Stimulated activated CD8-positive, alpha-beta memory T cell treated with anti-CD3 and anti-CD28 coated beads, Interleukin-4, amount 100 ng/mL, for 1 hour (primary cell): ENCODE measurements at places on chromosomes 16 and 17.

GRCh38 chr17:30421592-30421991 lies 42.9 kb downstream of the CPD start:
- DNase-seq = no peak

- DNase-seq = no peak
Observed at GRCh38 chr17:57994436-57994835, 6.4 kb upstream of the VEZF1 start.

GRCh38 chr17:45238155-45238774 lies 16.6 kb downstream of the FMNL1 start:
- DNase-seq = no peak

DNA sequence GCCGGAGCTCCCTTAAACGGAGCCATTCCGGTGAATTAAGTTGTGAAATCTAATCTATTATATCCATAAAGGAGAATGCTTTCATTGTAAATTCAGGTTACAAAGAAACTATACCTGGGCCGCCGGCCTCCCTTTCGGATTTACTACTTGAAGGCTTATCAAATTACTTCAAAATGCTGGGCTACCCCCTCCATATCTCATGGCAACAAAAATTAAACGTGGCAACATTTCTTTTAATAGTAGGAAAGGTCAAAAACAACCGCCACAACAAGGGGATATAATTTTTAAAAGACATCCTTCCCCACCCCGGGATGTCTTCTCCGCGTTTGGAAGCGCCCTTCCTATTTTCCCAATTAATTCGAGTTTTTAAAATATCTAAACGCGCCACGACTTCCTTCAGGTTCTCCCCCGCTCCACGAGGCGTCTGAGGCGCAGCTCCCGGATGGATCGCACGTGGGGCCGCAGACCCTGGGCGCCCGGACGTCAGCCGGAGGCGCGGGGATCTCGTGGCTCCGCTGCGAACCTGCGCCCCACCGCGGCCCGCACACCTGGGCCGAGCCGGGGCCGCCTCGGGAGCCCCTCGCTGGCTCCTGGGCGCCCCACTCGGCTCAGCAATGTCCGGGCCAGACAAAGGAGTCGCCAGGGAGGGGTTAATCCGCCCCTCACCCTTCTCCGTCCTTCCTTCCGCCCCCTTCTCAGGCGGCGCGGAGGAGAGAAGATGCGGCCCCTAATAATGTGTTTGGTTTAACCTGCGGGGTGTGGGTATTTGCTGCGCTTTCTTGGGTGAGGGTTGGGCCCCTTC lies 47.4 kb upstream of the SLC38A10 start:
- no peak for DNase-seq

DNA sequence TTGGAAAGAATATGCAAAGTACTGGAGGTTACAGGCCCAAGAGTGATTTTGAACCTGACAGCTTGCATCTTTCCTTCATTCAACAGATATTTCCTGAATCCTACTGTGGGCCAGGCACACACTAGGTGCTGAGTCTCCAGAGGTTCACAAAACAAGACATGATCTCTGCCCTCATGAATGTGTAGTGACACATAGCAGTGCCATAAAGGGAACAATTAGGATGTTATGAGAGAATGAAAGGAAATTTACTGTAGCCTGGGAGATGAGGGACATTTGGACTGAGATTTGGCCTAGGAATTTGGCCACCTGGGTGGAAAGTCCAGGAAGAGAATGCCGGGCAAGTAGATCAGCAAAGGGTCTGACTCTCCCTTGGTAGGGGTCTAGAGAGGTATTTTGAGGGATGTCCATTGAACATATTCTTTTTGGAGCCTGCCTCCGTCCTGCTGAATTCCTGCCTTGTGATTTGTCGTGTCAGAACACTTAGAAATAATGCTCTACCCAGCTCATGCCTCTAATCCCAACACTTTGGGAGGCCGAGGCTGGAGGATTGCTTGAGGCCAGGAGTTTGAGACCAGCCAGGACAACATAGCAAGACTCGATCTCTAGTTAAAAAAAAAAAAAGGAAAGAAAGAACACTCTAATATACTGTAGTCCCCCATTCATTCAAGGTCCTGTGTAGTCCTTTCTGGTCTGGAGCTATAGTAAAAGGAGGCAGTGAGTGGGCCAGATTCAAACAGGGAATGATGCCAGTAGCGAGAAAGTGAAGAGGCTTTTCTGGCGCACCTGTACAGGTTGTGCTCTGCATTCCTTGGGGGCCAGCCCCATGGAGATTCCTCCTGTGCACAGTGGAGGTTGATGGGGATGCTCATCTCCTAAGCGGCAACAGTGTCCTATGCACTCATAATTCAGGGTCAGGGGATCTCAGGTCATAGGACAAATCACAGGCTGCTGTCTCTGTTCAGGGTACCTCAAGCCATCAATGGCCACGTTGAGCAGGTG lies 90.6 kb upstream of the CLEC18A start:
- no peak for DNase-seq

DNA sequence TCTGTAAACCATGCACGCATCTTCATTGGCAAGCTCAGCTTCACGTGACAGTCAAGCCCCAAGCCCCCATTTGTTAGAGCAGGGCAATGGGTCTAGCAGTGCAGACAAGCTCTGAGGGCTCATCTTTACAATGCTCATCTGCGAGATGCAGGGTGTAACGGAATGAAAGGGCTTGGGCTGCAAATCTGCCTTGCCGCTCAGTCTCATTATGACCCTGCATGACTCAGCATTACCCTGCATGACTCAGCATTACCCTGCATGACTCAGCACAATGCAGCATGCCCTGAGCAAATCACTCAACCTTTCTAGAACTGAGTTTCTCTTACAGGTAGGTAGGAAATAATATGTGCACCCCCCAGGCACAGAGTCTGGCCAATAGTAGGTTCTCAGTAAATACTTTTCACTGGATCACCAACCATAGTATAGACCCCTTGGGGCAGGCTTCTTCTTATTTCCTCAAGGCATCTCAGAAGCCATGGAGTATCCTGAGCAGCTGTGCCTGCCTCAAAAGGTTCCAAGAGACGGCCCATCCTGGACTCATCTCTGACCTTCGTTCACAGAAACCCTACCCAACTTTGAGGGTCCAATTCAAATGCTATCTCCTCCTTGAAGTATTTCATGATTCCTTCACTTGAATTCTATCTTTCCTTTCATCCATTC lies 391.3 kb upstream of the CDH5 start:
- DNase-seq = no peak

DNA sequence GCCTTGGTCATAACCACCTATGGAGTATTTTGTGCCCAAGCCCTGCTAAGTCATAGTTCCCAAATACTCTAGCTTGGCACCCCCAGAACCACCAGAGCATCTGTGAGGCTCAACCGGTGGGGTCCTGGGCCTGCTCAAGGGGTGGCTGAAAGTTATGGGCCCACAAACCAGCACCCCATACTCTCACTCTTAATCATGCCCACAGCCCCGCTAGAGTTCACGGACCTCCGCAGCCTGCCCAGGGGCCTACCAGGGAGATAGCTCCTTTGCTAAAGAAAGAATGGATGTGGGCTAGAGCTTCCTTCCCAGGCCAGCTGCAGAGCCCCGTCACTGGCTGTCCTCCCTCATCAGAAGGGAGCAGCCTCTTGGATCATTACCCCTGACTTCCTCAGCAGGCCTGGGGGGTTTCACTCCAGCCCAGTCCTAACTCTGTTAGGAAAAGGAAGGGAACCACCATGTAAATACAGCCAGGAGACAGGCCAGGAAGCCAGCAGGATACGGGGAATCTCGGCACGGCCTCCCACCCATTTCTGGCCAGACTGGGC lies 1.4 kb downstream of the GIT1 start:
- no peak for DNase-seq

DNA sequence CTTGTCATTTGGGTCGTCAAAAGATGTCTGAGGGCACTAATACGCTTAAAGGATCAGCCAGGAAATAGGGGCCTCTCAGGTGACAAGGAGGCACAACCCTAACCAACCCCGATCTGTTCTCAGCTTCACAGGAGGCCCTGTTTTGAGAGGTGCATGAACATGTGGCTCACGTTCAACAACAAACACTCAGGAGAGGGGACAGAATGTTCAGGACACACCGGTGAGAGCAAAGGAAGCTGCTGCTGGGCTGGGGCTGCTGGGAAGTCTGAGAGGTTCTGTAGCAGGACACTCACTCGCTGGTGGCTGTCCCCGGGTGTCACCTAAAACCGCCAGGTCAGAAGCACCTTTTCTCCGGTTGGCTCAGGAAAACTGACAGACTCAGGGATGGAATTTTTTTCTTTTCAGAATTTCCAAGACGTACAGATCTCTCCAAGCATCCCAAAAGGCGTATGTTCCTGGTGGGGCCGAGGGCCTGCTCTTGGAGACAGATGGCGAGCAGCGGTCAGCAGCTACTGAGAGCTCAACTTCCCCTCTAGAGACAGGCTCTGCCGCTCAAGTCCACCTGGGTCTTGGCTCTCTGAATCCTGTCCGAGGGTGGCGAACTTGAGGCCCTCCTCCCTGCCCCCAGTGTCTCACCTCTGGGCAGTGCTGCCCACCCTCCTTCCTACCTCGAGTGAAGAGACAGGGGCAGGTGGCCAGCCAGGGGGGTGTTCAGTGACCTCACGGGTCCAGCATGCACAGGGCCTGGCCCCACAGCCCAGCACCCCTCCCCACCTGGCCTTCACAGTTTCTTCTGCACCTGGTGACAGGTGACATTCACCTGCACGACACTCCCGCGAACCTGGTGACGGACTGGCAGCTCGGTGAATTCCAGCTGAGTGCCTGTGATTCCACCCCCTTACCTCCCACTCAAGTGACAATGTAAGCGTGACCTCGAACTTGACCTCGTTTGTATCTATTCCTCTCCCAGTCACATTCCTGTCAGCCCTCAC lies 22.9 kb downstream of the CLUH start:
- no peak for DNase-seq

- DNase-seq = no peak
Observed at GRCh38 chr17:56629531-56630075, 36.1 kb downstream of the NOG start.

- DNase-seq = no peak
Observed at GRCh38 chr16:4313563-4314531, 2.0 kb upstream of the GLIS2 start.

DNA sequence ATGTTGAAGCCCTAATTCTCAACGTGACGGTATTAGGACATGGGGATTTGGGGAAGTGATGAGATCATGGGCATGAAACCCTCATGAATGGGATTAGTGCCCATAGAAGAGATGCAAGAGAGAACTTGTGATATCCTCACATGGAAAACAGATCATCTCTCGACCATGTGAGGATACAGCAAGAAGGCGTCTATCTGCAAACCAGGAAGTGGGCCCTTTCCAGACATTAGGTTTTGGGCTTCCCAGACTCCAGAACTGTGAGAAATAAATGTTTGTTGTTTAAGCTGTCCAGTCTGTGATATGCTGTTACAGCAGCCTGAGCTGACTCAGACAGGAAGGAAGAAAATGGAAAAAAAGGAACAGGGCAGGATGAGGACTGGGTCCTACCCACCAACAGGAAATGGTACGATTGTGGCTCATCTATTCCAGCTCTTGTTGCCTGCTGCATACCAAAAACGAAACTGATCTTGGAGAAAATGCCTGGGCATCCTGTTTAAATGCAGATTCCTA lies 21.9 kb upstream of the SSTR2 start:
- no peak for DNase-seq

- DNase-seq = no peak
Observed at GRCh38 chr17:50432125-50432762, 6.2 kb downstream of the ACSF2 start.

- DNase-seq = no peak
Observed at GRCh38 chr17:73317513-73318426, 6.0 kb upstream of the CDC42EP4 start.

DNA sequence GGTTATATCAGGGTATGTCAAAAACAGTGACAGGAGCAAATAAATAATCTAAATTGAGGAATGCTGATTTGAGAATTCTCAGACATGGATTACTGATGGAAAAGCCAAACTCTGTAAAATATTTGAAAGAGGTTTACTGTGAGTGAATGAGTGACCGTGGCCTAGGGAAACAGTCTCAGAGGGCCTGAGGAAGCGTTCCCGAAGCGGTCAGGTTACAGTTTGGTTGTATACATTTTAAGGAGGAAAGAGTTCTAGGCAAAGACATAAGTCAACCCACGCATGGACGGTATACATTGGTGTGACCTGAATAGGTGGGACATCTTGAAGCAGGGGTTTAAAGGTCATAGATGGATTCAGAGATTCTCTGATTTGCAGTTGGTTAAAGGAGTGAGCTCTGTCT lies 771.7 kb downstream of the KCNJ18 start:
- no peak for DNase-seq

GRCh38 chr17:42403150-42403549 lies 14.9 kb upstream of the STAT3 start:
- no peak for DNase-seq

DNA sequence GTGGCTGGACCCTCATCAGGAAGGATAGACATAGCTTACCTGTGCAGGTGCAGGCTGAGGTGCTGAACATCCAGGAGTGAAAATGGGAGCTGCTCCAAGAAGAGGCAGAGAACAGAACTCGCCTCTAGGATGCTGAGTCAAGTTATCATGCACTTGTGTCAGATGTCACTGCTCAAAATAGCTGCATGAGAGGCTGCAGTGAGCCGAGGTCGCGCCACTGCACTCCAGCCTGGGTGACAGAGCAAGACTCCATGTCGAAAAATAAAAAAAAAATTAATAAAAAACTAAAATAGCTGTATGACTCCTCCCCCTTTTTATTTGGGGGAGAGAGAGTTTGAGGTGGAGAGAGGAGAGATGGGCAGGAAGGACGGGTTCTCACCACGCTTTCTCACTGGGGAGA lies 148.8 kb downstream of the FOXL1 start:
- DNase-seq = no peak

GRCh38 chr17:45809499-45809898 lies 25.4 kb downstream of the CRHR1 start:
- DNase-seq = no peak

DNA sequence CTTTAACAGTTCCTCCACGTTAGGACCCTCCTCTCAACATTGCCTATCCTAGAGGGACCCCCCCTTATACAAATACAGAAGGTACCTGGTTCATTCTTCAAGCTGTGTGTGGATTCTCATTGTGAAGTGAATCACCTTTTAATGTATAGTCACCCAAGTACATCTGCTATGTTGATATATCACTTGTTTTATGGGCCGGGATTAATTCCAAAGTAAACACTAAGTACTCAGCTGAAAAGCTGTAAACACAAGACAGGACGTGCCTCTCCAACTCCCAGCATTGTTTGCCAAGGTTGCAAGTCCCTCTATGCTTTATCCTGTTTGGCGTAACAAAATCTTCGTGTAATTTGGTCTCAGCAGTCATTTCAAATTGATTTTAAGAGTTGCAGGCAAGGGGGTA lies 123.6 kb downstream of the RBFOX1 start:
- no peak for DNase-seq

- no peak for DNase-seq
Observed at GRCh38 chr16:87984632-87985267, 33.5 kb downstream of the BANP start.
